ENCODE measurements at places on chromosomes 7 and 10.

GRCh38 chr10:103021150-103021899 is 103.2 kb downstream of the CNNM2 start:
- no peak for DNase-seq

GRCh38 chr10:15541376-15541775 is 170.3 kb upstream of the FAM171A1 start:
- no peak for DNase-seq

GRCh38 chr7:29105191-29105590 is 41.1 kb downstream of the CPVL start:
- no peak for DNase-seq

DNA sequence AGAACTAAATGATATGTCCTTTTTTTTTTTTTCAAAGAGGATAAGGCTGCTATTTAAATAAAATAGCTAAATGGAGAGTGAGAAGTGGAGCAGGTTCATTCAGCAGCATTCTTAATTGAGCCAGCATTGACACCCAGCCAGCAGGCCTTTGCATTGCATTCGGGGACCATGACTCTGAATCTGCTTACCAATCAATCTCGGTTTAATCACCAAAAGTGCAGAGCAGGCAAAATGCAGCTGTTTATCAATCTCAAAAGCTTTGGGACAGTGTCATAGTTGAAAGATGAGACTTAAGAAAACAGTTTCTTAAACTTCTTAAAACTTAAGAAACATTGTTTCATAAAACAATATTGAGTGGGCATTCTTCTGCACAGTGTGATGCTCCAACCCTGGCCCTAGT is 51.7 kb downstream of the PLEKHA8 start:
- no peak for DNase-seq

GRCh38 chr10:132311338-132311939 is 3.7 kb upstream of the STK32C start:
- DNase-seq, result no peak

DNA sequence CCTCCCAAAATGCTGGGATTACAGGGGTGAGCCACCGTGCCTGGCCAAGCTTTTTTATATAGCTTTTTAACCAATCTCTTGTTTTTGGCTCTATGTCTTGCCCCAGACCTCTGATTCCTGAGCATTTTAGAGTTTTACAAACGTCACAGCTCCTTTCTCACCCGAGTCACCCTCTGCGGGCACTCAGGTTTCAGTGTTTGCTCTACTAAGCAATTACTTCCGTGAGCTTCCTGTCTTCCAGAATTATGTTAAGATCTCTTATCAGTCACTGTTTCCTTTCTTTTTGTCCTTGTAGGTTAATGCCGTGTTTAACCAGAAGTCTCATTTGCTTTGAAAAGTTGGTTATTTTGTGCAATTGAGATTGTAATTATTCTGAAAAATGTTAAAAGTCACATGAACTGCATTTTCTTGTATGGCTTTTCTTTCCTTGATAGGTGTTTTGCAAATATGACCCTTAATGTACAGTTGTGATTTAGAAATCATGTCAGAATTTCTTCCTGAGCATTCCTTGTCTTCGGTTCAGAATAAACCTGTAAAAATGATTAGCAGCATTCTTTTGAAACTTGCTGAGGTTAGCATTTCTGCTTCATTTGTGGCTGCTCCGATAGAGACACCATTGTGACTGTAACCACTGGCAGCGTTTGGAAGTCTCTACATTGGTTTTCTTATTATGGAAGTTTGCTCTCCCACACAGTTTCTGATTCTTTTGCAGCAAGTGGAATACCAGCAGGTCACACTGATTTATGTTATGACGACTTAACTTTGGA is 4.5 kb upstream of the HKDC1 start:
- no peak for DNase-seq

Measured in SIG-M5 (cell line).